ENCODE measurements at places on chromosomes 3 and 15.

DNA sequence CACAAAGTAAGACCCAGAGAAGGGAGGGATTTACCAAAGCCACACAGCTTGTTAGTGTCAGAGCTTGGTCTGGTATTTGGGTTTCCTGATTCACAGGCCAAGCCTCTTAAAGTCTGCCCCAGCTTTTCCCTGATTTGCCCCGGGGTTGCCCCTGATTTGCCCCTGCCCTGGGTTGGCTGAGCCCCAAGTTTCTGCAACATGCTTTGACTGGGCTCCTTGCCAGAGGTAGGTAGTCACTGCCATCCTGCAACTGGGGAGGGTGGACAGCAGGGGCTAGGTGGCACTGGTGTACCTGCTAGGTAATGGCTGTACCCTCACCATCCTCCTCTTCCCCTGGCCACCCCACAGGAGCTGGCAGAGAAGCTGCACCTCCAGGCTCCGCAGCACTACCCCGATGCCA, 2.5 kb downstream of the MPI start:
- no peak for DNase-seq

- no peak for DNase-seq
Observed at GRCh38 chr15:68210821-68211655, 5.9 kb upstream of the CALML4 start.

DNA sequence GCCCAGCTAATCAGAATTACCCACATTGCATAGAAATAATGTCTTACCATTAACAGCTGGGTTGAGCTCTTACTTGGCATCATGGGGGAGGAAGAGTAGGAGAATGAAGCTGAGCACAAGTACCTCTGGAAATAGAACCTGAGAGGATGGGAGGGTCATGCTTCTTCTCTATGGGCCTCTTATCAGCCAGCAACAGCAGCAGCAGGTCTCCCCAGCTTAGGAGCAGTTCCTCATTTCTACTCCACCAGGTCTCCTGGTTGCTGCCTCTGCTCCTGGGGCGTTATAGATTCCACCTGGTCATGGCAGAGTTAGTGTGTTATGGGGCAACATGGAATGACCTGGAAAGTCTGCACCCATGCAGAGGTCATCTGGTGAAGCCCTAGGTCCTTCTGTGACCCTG, 3.4 kb downstream of the FSD2 start:
- no peak for DNase-seq

DNA sequence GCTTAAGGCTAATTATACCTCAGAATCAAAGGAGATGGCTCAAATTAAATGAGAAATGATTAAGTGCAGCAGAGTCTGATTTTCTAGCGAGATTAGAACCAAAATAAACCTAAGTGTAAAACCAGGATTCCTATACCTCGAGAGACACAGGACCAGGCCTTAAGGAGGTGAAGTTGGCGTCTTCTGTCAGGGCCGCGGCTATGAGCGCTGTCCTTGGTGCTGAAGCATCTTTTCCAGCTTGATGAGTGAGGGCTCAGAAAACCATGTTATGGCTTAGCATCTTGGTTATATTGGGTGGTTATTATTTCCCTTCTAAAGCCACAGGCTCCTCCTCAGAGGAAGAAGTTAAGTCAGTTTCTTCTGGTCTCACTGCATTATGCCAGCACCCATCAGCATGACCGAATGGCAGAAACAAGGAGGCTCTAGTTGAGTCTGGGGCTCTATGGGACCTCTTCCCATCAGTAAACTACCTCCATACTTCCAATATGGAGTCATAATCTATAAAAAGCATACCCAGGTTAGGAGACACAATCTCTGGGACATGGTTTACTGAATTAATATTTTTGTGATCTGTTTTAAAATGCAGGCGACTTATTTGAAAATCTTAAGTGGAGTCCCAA, 120.1 kb upstream of the NMNAT3 start:
- no peak for DNase-seq

DNA sequence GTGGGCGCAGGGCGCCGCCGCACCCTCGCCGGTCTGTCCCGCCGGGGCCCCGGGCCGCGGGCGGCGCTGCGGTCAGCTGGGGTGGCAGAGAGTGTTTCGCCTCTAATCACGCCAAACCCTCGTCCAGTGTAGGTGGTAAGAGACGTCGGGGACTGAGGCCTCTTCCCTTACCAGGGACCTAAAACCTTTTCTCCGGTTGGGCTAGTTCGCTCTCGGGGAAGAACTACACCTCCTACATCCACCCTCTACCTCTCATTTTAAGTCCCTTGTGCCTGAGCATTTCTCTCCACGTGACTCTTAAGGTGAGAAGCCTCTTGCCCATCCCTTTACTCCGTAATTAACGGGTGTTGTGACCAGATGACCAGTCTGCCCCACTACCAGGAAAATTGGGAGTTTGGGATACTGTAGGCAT, 520 bp downstream of the TMEM42 start:
- no peak for DNase-seq

- DNase-seq, result no peak
Observed at GRCh38 chr3:144273601-144274000, 302.0 kb downstream of the DIPK2A start.

DNA sequence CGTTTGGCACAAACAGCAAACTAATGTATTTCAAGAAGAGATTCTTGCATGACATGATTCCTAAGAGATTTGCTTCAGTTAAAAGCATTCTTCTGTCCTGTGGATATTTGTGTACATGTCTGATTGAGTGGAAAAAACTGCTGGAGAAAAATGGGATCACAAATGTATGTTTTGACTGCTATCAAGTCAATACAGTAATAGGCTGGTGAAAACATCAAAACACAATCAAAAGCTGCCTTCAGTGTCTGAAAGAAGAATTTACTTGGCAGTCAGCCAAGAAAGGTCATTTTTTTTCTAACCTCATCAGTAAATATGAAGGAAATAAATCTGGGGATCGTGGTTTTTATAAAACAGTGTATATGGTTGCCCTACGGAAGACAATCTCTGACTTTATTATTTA, 1214.8 kb downstream of the NSUN3 start:
- no peak for DNase-seq

- no peak for DNase-seq
Observed at GRCh38 chr3:102161384-102162006, 273.3 kb upstream of the ZPLD1 start.

DNA sequence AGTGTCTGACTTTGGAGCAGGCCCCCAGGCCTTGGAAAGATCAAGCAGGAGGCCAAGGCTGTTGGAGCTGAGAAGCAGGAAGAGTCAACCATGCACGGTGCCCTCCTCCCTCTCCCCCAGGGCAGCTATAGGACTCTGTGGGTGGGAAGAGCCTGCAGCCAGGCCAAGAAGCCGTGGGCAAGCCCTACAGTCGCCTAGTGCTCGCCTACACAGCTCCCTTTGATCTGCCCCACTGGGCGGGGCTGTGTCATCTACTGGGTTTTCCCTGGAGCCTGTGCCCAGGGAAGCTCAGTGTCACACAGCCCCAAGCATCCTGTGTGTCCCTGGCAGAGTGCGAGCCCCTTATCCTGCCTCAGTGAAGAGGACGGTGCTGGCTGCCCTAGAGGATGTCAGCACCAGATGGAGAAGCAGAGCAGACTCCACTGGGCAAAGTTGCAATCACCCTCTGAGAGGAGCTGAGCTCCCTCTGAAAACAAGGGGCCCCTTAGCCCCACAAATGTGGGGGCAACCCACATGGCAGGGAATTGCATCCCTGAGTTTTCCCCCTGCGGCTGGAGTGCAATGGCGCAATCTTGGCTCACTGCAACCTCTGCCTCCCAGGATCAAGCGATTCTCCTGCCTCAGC, 72.2 kb downstream of the KLF13 start:
- no peak for DNase-seq

- no peak for DNase-seq
Observed at GRCh38 chr15:78536134-78536533, 4.1 kb upstream of the PSMA4 start.

GRCh38 chr15:66598095-66598815, 32.5 kb upstream of the LCTL start:
- DNase-seq, result no peak

- no peak for DNase-seq
Observed at GRCh38 chr15:80095969-80096368, 36.5 kb downstream of the ZFAND6 start.

- DNase-seq, result no peak
Observed at GRCh38 chr15:27701014-27701413, 398.1 kb downstream of the OCA2 start.

DNA sequence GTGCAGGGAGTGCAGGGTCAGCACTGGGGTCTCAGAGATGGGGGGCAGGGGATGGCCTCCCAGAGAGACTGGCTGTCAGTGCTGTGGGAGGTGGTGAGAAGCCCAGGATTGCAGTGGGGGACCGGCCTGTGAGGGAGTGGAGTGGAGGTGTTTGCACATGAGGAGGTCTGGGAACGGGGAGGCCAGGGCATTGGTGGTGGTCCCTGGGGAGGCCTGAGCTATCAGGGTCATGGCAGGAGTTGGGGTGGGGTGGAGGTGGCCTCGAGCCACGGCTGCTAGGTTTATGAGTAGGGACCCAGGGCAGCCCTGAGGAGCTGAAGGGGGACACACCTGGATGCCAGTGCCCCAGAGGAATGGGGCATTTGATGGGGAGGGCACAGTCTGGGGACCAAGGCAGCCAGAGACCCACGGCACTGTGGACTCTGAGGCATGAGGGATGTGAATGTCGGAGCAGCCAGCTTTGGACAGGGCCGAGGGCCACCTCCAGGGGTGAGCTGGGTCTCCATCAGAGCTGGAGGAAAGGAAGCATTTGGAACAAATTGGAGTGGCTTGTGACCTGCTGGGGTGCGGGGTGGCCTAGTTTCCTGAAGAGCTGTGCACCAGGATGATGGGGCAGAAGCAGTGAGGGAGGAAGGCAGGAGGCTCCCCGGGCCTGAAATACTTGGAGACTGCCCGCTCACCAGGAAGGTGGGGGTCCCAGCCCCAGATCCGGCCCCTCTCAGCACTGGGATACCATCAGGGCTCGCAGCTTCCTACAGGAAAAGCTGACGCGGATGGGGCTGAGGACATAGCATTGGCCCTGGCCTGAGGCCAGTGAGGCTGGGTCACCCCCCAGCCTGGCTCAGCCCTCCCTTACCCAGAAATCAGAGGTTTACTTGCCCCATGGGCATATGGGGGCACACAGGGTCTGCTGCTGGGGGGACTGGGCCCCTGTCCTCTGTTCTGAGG, 9.5 kb upstream of the CSPG4 start:
- DNase-seq, result no peak

GRCh38 chr3:95971573-95971972, 842.8 kb upstream of the EPHA6 start:
- no peak for DNase-seq

- no peak for DNase-seq
Observed at GRCh38 chr3:54895613-54896012, 32.2 kb downstream of the LRTM1 start.

DNA sequence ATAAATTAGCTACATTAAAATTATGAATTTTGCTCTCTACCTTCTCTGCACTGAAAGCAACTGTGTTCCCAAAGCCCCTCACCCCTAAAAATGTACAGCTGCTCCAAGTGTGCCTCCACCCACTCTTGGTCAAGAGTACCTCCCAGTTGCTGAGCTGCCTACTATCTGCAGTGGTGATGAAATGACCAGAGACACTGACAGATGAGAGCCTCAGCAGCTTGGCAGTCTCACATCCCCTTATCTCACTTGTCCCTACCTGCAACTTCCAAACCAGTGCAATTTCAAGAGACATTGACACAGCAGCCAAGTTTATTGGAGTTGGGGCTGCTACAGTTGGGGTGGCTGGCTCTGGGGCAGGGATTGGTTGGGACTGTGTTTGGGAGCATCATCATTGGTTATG, 52.2 kb upstream of the COL6A5 start:
- DNase-seq, result no peak

- no peak for DNase-seq
Observed at GRCh38 chr3:86695752-86696151, 295.2 kb downstream of the VGLL3 start.

GRCh38 chr15:29632671-29633406, 189.4 kb downstream of the TJP1 start:
- no peak for DNase-seq

DNA sequence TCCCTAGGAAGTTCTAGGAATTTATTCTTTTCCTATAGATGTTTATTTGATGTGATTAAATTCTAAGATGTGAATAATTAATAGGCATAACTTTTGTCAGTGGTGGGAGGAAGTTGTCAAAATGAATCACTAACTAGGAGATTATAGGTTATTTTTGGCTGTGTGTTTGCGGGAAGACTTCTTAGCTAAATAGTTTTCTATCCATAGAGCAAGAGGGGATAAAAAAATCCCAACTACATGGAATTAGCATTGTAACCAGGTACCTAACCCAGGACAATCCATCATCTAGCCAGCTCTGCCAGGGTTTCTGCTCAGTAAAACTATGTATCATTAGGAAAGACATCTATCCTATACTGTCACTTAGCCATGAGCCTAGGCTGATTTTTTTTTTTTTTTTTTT, 23.9 kb downstream of the SLC30A4 start:
- DNase-seq, result no peak

- DNase-seq, result no peak
Observed at GRCh38 chr15:92728266-92728665, 72.7 kb upstream of the FAM174B start.

GRCh38 chr15:53458736-53459135, 300.7 kb downstream of the WDR72 start:
- no peak for DNase-seq

GRCh38 chr3:37921025-37921424, 59.3 kb downstream of the CTDSPL start:
- DNase-seq, result no peak

- DNase-seq, result no peak
Observed at GRCh38 chr3:3194861-3195260, 15.4 kb upstream of the CRBN start.

DNA sequence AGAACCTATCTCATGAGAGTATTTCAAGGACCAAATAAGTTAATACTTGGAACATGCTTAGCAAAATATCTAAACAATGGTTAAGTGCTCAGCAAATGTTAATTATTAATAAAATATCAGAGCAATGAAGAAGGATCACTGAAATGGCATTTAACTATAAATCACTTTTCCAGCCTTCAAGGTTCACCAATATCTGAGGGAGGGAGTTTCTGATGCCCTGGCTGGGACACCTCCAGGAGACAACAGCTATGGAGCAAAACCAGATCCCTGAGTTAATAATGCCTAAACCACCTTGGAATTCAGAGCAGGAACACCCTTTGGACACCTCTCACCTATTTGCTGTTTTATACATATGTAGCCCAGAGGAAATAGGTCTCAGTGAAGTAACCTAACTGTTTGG, 6.4 kb upstream of the FAM174B start:
- DNase-seq, result no peak

DNA sequence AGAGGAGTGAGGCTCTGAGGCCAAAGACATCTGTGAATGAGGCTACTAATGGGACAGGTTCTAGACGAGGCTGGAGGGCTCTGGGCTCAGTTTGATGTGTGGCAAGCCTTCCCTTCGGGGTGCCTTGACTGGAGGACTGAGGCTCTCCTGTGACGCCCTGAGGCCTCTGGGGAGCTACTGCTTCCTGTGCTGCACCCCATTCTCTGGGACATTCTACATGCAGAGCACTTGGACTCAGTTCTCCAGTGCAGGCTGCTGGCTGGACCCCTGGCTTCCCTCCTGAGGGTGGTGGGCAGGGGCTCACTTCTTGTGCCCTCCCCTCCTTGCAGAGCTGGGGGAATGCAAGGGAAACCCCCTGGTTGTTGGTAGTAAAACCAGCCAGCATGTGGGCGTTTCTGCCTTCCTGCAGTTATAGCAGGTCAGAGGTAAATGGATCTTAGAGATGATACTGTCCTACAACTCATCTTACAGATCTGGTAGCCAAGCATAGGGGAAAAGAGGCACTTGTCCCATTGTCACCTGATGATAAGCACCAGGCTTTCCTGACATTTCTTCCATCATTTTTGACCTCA, 133.3 kb downstream of the CHDH start:
- DNase-seq, result no peak
